M059J (cell line): ENCODE measurements at places on chromosomes 4 and X. TPM values are rescaled to one million over a fixed set of nuclear protein-coding genes. Genes with fewer than 3 reads are reported as not detected.

- DNase-seq, result peak; percentile 39
Observed at GRCh38 chr4:83731609-83732008, 195.7 kb downstream of the GPAT3 start.

GRCh38 chr4:165009493-165010227 is 22.1 kb upstream of the TRIM60 start:
- peak; percentile 5 for DNase-seq

HEPH gene
- 0.10 TPM in 1 of 2 replicates, not detected in the other for total RNA-seq

DNA sequence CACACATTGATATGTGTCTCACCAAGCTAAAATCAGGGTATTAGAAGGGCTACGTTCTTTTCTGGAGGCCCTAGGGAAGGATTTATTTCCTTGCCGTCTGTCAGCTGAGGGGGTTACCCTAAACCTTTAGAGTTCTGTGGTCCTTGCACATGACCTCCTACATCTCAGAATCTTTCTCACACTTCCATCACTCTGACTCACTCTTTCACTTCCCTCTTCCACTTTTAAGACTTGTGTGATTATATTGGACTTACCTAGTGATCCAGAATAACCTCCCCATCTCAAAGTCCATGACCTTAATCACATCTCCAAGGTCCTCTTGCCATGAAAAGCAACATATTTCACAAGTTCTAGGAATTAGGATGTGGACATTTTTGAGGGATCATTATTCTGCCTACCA is 53.6 kb upstream of the FUNDC1 start:
- no peak for DNase-seq

DNA sequence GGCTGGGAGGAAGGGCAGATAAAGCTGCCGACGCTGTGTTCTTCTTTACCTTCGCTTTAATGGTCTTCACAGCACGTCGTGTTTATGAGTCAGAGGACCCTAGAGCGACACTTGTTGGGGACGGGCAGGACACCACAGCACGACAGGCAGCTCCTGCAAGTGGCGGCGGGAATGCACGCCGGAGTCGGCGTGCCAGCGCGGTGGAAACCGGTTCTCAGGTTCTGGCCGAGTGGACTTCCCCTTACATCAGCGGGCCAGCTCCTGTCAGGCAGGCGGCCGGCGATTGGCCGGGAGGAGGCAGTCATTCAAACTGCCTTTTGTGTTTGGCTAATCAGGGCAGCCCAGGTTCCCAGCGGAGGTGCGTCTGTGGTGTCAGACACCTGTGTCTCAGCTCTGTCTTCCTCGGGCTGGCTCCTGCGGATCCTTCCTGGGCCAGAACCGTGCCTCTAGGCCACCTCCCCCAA is 150.9 kb downstream of the SHROOM3 start:
- DNase-seq, result peak; percentile 75

GRCh38 chr4:80065601-80066000 is 7.4 kb downstream of the ANTXR2 start:
- DNase-seq, result no peak

DNA sequence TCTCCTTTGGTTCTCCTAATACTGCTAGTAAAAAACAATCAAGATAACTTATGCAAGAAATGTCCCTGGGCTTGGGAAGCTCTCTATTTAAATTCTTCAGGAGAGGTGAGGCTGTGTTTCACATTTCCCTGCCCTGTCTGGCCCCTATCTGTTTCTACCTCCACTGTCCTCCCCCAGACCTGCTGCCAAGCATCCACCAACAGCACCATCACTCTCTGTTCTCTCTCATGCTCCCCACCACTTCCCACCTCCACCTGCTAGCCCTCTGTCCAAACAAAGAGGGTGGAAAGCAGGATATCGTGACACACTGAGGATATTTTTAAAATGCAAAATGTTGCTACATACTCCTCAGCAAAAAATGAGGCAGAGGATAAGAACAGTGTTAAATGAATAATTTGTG is 88.4 kb upstream of the NAP1L5 start:
- no peak for DNase-seq

- DNase-seq, result no peak
Observed at GRCh38 chr4:119624356-119624755, 4.2 kb downstream of the PDE5A start.

DNA sequence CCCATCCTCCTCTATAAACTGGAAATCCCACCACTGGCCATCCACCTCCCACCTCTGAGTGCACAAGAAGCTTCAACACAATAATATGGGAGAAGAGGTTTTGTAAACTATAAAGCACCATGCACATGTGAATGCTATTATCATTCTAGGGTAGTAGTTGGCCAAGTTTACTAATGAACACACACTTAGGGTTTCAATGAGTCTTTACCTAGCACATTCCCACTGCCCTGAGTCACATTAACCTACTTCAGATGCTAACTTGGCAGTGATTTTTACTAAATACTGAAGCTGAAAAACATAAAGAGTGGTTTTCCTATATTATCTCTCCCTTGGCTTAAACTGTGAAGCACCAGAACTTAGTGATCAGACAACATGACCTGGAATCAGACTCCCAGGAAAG is 93.9 kb downstream of the SH3KBP1 start:
- DNase-seq, result peak; percentile 33

ZNF157 gene
- 0.05 and 0.20 TPM in 2 replicates for total RNA-seq

BLOC1S4 gene
- 15.4 and 18.9 TPM in 2 replicates for total RNA-seq

GRCh38 chrX:154488336-154489075 is 1.9 kb downstream of the SLC10A3 start:
- no peak for DNase-seq

DNA sequence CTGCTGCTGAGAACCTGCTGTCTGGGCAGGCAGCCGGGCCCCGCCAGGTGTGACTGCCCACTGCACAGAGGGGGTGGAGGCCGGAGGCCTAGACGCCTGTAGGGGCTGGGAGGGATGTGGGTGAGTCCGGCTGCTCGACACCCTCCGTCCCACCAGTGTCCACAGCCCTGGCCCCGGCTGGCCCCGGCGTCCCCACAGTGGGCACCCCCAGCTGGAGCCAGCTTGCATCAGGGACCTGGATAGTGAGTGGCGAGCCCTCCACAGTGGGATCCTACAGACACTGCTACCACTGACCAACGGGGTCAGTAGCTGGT is 34.7 kb upstream of the SPON2 start:
- no peak for DNase-seq

MAD2L1 gene
- 49.7 and 97.9 TPM in 2 replicates for total RNA-seq

GYG2 gene
- 3.9 and 5.2 TPM in 2 replicates for total RNA-seq

GRCh38 chr4:113445286-113445685 is 316.3 kb downstream of the CAMK2D start:
- DNase-seq, result peak; percentile 92
